Activated naive CD4-positive, alpha-beta T cell treated with Interleukin-2 at 50 U/mL for 16 hours (primary cell): ENCODE measurements at places on chromosomes 2 and 18.

- DNase-seq = no peak
These were observed 64.8 kb upstream of the ALKAL2 start for GRCh38 chr2:352696-353095.

- DNase-seq = no peak
These were observed 6.1 kb upstream of the PXDN start for GRCh38 chr2:1750270-1750932.

GRCh38 chr2:177036747-177037146, 175.8 kb upstream of the HNRNPA3 start:
- DNase-seq = no peak

GRCh38 chr2:33022989-33023727, 76.4 kb downstream of the LTBP1 start:
- no peak for DNase-seq

- DNase-seq = no peak
These were observed 48.4 kb upstream of the ZNF397 start for GRCh38 chr18:35192415-35192814.

DNA sequence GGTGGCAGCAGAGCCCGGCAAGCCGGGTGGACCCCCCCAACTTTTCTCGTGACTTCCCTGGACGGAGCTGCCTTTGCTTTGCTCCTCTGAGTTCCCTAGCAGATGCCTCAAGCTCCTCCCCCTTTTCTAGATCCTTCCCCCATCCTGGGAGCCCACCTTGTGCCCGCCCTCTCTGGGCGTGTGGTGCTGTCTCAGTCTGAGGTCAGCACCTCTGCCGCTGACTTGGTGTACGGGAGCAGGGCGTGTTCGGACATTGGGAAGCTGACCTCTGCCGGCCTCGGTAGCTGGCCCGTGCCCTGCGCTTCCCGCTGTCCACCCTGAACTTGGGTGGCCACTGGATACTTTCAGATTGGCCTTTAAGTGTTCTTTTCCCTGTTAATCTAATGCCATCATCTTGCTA, 19.6 kb upstream of the ESPNL start:
- DNase-seq = no peak

DNA sequence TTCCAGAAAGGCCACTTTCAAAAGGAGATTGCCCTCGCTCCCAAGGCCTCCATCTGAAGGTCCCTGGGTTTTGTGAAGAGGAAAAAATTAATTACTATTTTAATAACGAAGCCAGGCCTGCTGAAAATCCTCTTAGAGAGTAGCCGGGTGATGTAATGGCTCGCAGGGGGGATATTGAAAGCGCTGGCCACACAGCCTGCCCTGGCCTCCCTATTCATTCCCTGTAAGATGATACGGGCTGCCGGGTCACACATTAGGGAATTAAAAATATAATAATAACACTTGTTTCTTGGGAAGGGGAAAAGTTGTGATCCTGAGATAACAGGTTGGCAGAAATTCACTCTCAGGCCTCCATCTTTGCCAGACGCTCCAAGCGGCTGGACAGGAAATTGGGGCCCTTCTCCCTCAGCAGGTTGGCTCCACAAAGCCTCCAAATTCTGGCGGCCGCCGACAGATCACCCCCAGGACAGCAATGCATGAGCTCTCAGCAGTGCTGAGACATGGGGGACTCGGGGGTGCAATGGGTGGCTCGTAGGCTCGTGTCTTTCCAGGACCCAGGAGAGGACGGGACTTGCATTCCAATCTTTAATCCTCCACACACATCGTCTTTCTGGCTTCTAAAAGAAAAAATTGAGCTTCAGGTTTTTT, 299.9 kb upstream of the SALL3 start:
- no peak for DNase-seq

- no peak for DNase-seq
These were observed 169.4 kb downstream of the SMAD7 start for GRCh38 chr18:48781163-48781987.

DNA sequence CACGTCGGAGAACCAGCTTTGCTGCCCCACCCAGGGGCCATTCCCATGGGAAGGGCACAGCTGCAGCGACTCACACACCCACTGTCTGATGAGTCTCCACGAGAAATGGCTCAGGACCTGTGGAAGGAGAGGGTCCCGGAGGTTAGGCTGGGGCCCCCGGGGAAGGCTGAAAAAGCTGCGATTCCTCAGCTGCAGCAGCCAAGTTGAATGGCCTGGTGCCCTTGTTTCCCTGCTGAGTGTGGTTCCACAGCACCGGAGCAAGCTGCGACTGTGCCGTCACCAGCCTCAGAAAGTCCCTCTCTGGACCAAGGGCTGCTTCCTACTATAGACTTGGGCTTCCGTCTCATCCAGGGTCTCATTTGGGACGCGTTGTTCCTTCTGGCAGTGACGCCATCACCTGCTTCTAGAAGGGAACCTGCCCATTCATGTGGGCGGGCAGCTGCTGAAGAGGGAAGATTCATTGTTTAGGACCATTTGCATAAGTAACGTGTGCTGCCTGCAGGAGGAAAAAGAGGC, 180.2 kb downstream of the INHBB start:
- DNase-seq = no peak

DNA sequence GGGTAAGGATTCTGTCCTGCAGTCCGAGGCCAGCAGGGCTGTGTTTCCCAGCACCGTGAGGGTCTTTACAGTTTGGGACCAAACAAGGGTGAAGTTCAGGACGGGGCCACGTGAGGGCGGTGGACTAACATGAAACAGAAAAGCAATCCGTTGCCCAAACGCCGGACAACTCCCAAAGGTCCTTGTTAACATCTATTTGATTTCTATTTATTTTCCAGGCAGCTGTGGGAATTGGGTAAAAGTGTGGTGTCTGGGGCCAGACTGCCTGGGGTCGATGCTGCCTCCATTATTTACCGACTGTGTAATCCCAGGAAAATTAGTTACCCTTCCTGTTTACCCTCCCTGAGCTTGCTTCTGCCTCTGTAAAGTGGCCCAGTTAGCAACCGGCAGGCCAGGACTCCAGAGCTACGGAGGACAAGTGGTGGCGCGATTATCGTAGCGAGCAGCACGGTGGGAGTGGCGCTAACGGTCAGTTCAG, 66.3 kb upstream of the TCF7L1 start:
- peak; percentile 41 for DNase-seq

- no peak for DNase-seq
These were observed 245.6 kb downstream of the HDAC4 start for GRCh38 chr2:239154971-239155805.

- DNase-seq = no peak
These were observed 247.3 kb upstream of the SP5 start for GRCh38 chr2:170467568-170468422.

DNA sequence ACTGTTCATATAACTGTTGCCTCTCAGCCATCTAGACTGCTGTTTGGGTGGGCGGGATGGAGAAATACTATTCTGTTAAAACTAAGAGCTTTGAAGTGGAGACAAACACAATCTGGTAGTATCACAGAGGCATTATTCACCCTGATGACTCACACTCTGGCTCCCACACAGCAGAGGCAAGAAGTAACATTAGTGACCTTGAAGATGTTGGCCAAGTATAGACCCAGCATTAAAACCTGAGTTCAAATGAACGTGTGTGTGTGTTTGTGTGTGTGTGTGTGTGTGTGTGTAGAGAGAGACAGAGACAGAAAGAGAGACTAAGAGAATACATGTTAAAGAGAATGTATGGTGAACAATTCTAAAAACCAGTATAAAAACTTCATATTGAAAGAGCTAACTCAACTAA, 22.5 kb upstream of the ACVR1 start:
- peak; percentile 81 for DNase-seq

GRCh38 chr2:29351916-29352591, 236.8 kb downstream of the CLIP4 start:
- DNase-seq = no peak

GRCh38 chr2:218021536-218022071, 18.8 kb upstream of the TNS1 start:
- DNase-seq = no peak

DNA sequence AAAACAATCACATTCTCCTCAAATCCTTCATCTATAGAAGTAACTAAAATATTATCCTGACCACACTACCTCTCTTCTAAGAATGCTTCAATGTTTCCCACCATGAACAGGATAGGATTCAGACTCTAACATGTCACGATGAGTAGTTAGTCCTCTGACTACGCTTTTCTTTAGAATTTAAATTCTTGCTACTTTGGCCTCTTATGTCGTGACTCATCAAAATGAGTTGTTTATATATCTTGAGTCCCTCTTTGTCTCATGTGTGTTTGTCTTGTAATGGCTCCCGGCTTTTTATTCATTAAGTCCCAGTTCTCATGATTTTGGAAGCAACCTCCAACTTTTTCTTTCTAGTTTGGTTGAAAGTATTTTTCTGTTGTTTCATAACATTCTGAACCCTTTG, 1289.2 kb downstream of the DSC3 start:
- no peak for DNase-seq

- DNase-seq = no peak
These were observed 60.2 kb downstream of the VSNL1 start for GRCh38 chr2:17600556-17601204.
